ENCODE measurements at places on chromosomes 5 and 9.

DNA sequence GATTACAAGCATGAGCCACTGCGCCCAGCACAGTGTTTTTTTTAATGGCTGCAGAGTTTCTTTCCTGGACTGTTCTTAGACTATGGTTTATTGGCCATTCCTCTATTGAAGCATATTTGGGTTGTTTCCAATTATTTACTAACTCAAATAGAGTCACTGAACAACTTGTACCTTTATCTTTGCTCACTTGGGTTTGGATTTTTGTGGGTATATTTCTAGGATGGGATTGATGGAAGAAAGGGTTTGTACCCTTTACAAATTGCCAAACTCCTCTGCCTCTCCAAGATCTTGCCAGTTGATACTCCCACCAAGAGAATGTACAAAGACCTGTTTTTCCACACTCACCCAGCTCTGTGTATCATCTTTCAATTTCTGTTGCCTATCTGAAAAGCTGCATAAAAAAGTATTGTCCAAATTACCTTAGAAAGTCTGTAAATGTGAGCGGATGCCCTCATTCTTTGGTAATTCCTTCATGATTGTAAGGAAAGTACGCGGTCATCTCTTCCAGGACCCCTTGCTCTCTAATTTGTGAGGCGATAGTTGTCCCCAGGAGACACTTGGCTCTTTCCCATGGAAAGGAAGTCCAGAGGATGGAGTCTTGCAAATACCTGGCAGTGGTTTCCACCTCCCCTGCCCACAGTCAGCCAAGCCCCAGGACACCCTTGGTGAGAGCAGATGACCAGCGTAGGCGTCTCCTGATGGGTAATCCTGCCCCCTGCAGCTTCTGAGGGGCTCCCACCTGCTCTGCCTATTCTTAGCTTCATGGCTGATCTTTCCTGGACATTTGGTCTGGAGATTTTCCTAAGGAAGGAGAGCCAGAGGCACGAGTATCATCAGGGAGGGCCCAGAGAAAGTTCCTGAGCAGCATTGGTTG, 33.0 kb downstream of the ARHGEF37 start:
- no peak for DNase-seq

GRCh38 chr9:25003686-25004085, 458.0 kb upstream of the IZUMO3 start:
- DNase-seq: no peak

GRCh38 chr5:145347026-145347616, 488.0 kb downstream of the PRELID2 start:
- DNase-seq: no peak

DNA sequence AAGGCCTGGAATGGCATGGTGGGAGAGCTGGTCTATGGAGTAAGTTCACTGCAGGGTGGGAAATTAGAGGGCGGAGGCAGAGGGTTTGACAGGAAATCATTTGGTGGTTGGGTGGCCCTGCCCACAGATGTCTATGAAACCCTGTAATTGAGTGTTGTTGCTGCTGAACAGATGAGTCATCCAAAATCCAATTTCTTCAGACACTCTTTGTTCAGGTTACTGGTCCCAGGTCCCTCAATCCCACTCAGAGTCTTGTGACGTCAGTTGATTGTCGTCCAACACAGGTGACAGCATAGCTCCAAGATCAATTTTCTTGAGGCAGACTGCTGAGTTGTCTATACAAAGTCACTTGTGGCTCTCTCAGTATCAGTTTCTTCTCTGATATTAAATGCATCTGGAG, 208.6 kb downstream of the GRIA1 start:
- no peak for DNase-seq
